Tibial nerve (tissue), 4 donors: ENCODE measurements at places on chromosomes 13 and 19. TPM values are rescaled to one million over a fixed set of nuclear protein-coding genes. Genes with fewer than 3 reads are reported as not detected.

DNA sequence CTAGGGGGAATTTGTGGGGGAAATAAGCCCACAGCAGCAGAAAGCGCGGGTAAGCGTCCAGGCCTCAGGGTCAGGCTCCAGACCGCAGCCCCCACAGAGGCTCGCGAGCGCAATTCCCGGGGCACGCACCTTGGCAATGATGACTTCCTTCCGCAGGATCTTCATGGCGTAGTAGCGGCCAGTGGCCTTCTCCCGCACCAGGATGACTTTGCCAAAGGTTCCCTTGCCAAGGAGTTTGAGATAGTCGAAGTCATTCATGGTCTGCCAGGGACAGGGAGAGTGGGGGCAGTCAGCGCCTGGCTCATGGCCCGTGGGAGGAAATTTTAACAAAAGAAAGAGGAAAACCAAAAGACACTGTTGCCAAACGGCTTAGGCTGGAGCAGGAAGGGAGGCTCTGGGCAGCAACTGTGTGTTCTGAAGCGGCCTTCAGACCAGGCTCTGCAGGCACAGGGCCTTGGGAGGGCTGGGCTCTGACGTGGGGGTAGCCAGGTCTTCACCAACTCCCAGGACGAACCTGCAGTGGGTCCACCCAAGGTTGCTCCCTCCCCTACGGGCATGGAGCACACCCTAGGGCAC is 15.4 kb upstream of the CCNP start:
- peaks cover 75% of the 10 kb centered on the region for H3K4me1 ChIP-seq
- peak overlapping the region; percentile 85 for H3K27ac ChIP-seq
- DNase-seq: peak; percentile 38

GRCh38 chr19:48745208-48745995 is 1.3 kb downstream of the IZUMO1 start:
- peaks cover 10% of the 10 kb centered on the region for H3K4me1 ChIP-seq
- H3K4me3 ChIP-seq: no peak overlapping the region
- no peak overlapping the region for H3K27ac ChIP-seq

- H3K36me3 ChIP-seq: no peaks in the 10 kb centered on the region
- DNase-seq: no peak
- no peak overlapping the region for H3K27ac ChIP-seq
- H3K4me3 ChIP-seq: no peak overlapping the region
These were observed 65.1 kb upstream of the ITM2B start for GRCh38 chr13:48167866-48168265.

DNA sequence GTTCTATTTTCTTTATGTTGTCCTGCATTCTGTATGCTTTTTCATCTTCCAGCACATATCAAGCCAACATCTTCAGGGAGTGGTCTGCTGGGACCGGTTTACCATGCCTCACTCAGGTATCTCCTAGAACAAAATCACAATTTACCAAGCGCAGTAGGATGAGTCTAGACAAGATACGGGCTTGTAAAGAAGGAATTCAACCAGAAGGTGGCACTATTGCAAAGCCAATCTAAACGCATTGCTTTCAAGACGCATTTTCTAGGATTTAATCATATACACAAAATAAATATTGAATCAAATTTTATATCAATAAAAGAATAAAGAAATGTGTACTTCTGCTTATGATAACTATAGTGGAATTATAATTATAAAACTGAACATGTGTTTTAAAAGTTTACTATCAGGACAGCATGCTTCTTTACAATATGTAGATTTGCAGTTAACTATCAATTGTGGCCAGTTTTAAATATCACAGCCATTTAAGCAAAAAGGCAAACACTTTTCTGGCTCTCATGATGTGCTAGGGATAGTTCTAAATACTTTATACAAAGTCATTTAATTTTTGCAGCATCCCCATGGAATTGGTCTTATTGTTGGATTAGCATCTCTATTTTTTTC is 16.1 kb upstream of the TPP2 start:
- H3K4me1 ChIP-seq: no peaks in the 10 kb centered on the region
- no peak overlapping the region for H3K4me3 ChIP-seq
- DNase-seq: peak; percentile 72
- no peaks in the 10 kb centered on the region for H3K36me3 ChIP-seq
- no peaks in the 10 kb centered on the region for H3K27me3 ChIP-seq
- H3K27ac ChIP-seq: no peak overlapping the region

- H3K36me3 ChIP-seq: no peaks in the 10 kb centered on the region
- H3K4me3 ChIP-seq: no peak overlapping the region
- no peaks in the 10 kb centered on the region for H3K27me3 ChIP-seq
- H3K4me1 ChIP-seq: no peaks in the 10 kb centered on the region
- no peak for DNase-seq
These were observed 16.2 kb downstream of the PSPC1 start for GRCh38 chr13:19766591-19766990.

DNA sequence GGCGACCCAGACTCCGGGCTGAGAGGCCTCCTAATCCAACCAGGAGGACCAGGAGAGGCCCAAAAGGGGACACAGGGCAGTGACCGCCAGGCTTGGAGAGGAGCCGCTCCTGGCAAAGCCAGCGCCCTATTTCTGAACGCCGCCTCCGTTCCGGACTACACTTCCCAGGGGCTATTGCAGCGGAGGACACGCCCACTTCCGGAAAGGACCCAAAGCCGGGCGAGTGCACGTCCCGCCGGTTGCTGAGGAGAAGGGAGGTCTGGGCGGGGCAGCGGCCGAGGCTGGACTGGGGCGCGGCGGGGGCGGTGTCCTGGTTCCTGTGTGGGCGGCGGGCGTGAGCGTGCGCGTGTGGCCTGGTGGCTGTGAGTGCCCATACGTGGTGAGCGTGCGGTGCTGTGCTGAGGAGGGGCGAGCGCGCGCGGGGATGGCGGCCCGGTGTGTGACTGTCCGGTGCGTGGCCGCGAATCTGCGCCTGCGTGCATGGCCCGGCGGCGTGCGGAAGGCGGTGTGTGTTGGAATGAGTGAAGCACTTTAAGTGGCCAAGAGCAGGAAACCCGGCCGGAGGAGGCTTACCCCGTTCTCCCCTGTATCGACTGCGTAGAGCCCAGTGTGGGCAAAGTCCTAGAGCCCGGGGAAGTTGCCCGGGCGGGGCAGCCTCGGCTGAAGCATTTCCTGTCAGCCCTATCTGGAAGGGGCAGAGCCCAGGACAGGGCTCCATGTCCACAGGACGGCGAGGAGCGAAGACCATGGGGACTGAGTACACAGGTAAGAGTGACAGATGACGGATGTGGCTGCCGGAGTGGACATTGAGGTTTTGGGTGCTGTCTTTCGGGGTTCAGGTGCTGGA is at the start of gene ZNF470:
Gene ZNF470 (plus strand): TSS at position 195 of the 847 bp plus-strand sequence. CDS start 2,844 bp downstream, outside the sequence.
- H3K27me3 ChIP-seq: no peaks in the 10 kb centered on the region
- DNase-seq: peak; percentile 94
- peak within 1 kb of the TSS; percentile 85 for H3K27ac ChIP-seq
- H3K4me3 ChIP-seq: peak within 1 kb of the TSS; percentile 96
- peaks cover 73% of the 10 kb centered on the region for H3K36me3 ChIP-seq

DNA sequence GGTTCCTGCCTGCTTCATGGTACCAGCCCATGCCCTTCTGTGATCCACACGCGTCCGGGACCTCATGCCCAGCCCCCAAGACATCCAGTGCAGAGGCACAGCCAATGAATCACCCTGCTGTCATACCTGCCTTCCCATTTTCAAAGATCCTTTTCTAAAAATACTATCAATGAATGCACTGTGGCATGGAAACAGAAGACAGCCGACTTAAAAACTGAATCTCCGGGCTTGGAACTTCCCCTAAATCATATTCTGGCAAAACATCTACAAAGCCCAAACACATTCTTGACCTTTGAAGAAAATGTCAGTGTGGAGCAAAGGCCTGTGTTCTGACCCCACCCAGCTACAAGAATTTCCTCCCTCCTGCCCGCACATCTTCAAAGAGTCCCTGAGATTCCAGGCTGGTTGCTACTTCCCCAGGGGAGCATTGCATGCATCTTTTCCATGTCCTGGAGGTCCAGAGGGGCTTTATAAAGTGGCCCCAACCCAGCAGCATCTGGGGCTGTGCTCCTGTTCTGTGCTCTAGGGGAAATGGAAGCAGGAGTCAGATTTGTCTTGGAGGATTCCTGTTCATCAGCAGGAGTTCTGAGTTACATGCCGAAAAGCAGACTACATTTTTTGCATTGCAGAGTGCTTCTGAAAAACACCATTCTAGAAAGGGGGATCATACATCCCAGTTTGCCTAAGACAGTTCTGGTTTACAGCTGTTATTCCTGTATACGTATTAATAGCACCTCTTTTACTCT is 135.2 kb downstream of the USP12 start:
- no peaks in the 10 kb centered on the region for H3K27me3 ChIP-seq
- H3K36me3 ChIP-seq: no peaks in the 10 kb centered on the region
- no peak overlapping the region for H3K27ac ChIP-seq
- H3K4me1 ChIP-seq: no peaks in the 10 kb centered on the region

DNA sequence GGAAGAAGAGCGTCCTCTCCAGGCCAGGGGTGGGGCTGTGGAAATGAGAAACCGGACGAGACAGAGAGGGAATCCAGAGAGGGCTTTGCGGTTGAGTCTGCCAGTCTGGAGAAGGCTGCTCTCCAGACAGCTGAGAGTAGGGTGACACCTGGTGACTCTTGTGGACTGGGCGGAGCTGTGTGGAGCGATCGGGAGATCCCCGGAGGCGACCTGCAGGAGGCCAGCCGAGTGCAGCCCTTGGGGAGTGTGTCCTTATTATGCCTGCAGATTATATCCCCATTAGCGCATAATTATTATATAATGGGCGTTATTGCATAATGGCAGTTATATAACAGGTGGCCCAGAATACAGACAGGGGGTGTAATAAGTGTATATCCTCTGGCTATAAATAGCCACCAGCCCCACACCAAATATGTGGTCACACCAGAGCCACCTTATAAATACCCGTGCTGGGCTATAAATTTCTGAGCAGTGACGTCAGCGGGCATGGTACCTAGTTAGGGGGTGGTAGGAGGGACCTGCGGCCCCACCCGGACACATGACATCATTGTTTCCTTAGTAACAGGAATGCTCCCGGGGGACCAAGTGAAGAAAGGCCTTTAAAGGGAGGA is 41.2 kb downstream of the NFIX start:
- H3K4me3 ChIP-seq: no peak overlapping the region
- H3K4me1 ChIP-seq: peaks cover 79% of the 10 kb centered on the region
- H3K27ac ChIP-seq: peak overlapping the region; percentile 90
- H3K36me3 ChIP-seq: no peaks in the 10 kb centered on the region
- DNase-seq: no peak

- peak overlapping the region; percentile 38 for H3K27ac ChIP-seq
- no peaks in the 10 kb centered on the region for H3K36me3 ChIP-seq
- no peak for DNase-seq
- peak overlapping the region; percentile 44 for H3K4me3 ChIP-seq
- H3K4me1 ChIP-seq: peaks cover 22% of the 10 kb centered on the region
These were observed 1.8 kb downstream of the FGF14 start for GRCh38 chr13:102399791-102400674.

DNA sequence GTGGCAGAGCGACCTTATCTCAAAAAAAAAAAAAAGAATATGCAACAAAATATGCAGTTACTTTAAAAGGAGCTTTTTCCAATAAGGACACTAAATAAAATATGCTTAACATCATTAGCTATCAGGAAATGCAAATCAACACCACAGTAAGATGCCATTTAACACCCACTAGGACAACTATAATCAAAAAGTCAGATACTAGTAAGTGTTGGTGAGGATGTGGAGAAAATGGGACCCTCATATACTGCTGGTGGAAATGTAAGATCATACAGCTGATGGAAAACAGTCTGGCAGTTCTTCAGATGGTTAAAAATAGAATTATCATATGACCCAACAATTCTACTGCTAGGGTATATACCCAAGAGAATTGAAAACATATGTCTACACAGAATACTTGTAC is 24.5 kb upstream of the AKT2 start:
- no peaks in the 10 kb centered on the region for H3K4me1 ChIP-seq
- H3K4me3 ChIP-seq: no peak overlapping the region
- H3K36me3 ChIP-seq: no peaks in the 10 kb centered on the region
- H3K27ac ChIP-seq: no peak overlapping the region
- no peak for DNase-seq

DNA sequence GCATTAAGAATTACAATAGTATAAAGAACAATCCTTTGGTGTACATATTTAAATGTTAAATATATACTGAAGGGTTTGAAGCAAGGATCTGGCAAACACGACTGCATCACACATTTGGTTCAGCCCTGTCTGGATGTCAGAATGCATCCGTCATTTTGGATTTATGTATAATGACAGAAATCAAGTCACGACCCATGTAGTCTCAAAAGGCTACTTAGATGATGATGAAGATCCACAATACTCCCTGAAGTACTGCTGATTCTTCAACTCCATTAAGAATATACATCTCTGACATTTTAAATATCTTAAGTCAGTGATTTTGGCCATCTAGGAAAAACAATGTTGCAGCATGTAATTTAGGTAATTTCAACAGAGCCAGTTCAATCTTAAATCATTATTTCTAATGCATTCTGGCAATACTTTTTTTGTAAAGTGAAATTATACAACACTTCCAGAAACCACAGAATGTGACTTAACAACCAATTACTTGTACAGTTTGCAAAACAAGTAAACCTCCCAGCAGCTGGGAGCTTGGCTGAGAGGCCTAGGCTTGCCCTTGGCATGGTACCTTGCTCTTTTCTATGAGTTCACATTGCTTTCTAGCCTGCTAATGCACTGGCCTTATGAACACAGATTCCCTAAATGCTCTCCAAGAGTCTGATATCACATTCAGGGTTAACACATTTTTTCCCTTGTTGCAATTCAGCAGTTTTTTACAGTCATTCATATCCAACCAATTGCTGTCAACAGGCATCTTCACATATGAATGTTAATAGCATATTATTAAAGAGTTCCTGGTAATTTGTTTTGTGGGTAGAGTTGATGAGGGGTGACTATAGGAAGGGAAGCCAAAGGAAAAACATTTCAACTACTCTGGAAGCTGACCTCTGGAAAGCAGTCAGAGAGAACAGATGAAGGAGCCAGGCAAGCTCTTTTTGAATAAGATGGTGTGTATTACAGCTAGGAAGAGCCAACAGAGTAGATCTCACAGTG is 175.2 kb downstream of the ENOX1 start:
- no peaks in the 10 kb centered on the region for H3K27me3 ChIP-seq
- no peaks in the 10 kb centered on the region for H3K4me1 ChIP-seq
- H3K36me3 ChIP-seq: no peaks in the 10 kb centered on the region
- H3K27ac ChIP-seq: no peak overlapping the region

- no peaks in the 10 kb centered on the region for H3K36me3 ChIP-seq
- no peaks in the 10 kb centered on the region for H3K27me3 ChIP-seq
- no peak overlapping the region for H3K4me3 ChIP-seq
These were observed 656 bp upstream of the C3 start for GRCh38 chr19:6721138-6721474.

DNA sequence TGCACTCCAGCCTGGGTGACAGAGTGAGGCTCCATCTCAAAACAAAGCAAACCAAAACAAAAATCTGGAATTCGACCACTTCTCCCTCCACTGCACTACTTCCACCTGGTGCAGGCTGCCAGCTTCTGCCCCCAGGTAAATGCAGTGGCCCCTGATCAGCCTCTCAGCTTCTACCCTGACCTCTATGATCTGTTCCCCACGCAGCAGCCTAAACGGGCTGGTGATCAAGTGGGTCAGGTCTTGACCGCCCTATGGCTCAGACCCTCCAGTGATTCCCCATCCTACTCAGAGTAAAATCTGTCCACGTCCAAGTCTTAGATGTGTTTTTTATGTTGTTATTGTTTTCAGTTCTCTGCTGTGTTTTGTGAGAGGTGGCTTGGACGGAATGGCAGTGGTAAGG is 163.9 kb downstream of the KCTD15 start:
- H3K27ac ChIP-seq: no peak overlapping the region
- H3K36me3 ChIP-seq: no peaks in the 10 kb centered on the region
- H3K27me3 ChIP-seq: no peaks in the 10 kb centered on the region
- no peaks in the 10 kb centered on the region for H3K4me1 ChIP-seq
- no peak overlapping the region for H3K4me3 ChIP-seq

Gene PLK5
- 0.21 TPM for total RNA-seq

Gene YIF1B
- total RNA-seq: 30.8 TPM

Gene LRRC4B
- 2.0 TPM for total RNA-seq

Gene ZNF865
- total RNA-seq: 11.4 TPM
